ENCODE measurements at places on chromosomes 7 and 10.

DNA sequence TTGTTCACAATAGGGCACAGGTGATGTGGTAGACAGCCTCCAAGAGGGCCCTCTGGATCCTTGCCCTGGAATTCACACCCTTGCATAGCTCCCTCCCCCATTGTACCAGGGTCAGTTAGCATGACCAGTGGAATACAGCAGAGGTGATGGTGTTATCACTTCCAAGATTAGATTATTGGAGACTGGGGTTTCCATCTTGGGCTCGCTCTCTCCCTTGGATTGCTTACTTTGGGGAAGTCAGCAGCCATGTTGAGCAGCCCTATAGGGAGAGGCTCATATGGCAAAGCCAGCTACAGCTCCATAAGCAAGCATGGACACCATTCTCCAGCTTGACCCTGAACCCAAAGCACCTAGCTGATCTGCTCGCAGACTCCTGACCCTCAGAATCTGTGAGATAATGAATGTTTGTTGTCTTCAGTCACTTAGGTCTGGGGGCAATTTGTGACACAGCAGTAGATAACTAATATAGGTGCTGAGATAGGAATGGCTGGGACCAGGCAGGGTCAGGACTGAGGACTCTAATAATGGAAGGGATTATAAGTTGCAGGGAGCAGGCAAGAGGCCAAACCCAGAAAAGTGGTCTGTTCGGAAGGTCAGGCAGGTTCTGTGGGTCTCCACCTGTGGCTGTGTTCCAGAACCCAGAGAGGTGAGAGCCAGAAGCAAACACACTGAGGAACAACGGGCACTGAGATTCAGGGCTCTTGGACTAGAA lies 22.9 kb downstream of the TBXAS1 start:
- DNase-seq: no peak

GRCh38 chr10:128814782-128815181 lies 652.3 kb upstream of the MGMT start:
- no peak for DNase-seq

- DNase-seq: no peak
Measured at GRCh38 chr10:128943111-128943510, 523.9 kb upstream of the MGMT start.

GRCh38 chr10:86953747-86954680 lies 3.4 kb downstream of the MMRN2 start:
- DNase-seq: no peak

GRCh38 chr7:14691597-14692203 lies 210.9 kb downstream of the DGKB start:
- peak; percentile 21 for DNase-seq

DNA sequence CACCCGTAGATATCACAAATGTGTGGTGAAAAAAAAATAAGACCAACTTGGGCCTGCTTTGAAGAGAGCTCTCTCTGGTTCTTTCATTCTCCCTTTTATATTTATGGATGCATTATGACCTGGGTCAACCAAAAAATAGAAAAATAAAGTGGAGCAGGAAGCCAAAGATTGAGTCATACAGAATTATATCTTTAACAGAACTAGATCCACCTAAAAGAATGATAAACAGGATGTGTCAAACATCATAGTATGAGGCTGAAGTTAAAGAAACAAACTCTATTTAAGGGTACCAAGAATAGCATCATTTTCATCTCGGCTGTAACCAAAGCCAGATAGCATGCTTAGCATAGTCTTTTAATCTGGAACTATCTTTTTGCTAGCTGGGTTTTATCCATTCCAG lies 28.8 kb upstream of the NMT2 start:
- no peak for DNase-seq

GRCh38 chr7:91180746-91181145 lies 83.5 kb upstream of the FZD1 start:
- DNase-seq: no peak

DNA sequence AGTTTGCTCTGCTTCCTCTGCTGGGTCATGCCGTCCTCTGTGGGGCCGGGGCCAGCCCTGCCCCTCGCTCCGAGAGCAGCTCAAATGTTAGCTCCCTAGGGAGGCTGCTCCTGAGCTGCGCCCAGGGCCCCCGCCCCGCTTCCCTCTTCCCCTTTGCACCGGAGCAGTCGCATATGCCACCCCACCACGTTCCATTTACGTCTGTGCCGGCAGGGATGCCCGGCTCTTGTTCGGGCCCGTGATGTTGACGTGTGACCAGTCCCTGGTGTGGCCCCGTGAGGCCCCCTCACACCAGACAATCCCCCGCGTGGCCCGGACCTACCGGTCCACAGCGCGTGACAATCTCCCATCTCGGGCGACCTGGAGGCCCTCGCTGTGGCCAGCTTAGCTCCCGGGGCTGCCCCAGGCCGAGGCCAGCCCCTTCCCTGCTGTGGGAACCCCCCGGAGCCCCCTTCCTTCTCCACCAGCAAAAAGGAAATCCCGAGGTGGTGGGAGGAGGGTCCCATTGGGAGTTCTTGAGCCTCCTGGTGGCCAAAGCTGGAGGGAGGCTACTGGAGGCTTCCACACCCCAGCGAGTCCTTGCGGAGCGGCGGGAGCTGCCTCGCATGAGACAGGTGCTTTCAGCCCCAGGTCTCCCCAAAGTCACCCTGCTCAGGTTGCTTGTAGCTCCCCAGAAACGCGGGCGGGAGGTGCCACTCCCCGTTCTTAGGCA lies 15.2 kb downstream of the FAM20C start:
- no peak for DNase-seq

- no peak for DNase-seq
Measured at GRCh38 chr7:65820287-65820950, 52.5 kb upstream of the VKORC1L1 start.

DNA sequence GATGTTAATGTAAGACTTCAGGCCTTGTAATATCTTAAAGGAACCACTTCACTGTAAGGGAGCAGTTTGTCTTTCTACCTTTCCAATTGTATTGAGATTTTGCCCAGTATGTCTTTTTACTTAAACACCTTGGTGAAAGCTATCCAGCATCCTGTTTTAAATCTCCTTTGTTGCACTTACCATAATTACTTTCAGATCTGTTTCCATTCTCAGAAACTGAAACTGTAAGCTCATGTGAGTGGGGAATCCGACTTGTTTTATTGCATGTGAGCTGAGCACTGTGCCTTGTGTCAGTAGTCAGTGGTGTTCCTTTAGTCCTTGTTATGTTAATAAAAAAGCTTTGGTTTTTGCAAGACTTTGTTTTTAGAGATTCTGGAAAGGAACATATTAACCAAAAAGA lies 42.2 kb downstream of the BMPR1A start:
- no peak for DNase-seq

- DNase-seq: no peak
Measured at GRCh38 chr7:77867537-77867865, 68.9 kb downstream of the PHTF2 start.

GRCh38 chr7:66267249-66267648 lies 62.1 kb downstream of the TPST1 start:
- DNase-seq: no peak

GRCh38 chr10:17872191-17873091 lies 63.3 kb downstream of the MRC1 start:
- DNase-seq: no peak

- no peak for DNase-seq
Measured at GRCh38 chr7:129740574-129741410, 129.3 kb downstream of the NRF1 start.

GRCh38 chr7:88202799-88203198 lies 17.0 kb downstream of the SRI start:
- no peak for DNase-seq

DNA sequence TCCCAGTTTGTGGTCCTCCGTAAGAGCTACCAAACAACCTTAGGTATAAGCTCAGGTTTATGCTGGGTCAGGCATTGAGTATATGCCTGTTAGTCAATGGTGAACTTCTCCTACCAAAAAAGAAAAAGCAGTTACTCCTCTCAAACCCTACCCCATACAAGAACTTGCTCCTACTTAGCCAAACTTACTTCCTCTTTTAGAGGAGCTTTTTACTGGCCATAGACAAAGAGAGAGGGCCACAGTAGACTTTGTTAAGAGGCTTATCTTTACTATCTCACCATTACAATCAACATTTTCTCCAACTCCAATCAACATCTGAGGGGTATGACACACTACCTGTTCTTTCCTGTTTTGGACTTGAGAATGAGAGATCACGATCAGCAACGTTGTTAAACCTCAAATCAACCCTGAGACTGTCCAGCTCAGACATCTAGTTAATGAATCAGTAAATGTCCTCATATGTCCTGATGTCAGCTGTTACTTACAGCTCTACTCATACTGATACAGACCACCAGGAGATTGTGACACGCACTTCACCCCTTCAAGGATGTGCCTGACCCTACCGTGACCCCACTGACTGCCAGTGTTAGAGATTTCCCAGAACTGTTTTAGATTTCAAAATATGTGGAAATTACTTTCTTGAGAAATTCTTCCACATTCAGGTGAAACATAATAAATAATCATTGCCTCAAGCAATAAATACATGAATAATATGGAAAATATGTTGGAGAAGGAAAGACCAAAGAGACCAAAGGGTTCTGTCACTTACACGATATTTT lies 18.4 kb upstream of the CCDC71L start:
- no peak for DNase-seq

DNA sequence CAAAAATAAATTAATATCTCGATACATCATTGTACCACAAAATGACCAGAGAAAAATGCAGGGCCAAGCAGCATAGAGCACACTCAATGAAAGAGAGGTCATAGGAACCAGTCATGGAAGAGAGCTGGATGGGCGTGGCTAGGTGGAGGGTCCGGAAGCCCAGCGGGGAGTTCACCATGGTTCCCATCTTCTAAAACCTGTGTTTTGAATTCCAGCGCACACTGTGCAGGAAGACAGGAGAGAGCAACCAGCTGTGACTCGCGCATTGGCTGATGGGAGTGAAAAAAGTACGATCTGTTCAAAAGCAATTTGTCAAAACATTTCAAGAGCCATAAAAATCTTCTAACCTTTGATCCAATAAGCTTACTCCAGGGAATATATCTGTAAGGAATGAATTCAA lies 125.2 kb upstream of the NANOS1 start:
- no peak for DNase-seq

- no peak for DNase-seq
Measured at GRCh38 chr10:124291001-124291701, 127.6 kb downstream of the OAT start.

DNA sequence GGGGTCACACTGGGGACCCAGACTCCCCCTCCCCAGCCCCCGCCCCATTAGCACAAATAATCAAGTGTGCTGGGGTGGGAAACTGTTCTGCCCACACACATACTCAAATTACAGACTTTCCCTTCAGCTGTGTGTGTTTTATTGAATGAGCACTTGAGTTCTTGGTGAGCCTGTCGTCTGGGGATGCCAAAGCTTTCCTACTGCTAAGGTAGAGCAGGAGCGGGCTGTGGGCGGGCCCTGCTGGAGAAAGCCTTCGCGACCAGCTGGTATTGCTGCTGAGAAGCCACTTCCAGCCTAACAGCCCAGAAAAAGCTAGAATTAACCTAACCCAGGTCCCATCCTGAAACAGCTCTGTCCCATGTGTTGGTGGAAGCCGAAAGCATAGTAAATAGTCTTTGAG lies 87.0 kb upstream of the KMT2E start:
- DNase-seq: no peak

- no peak for DNase-seq
Measured at GRCh38 chr7:142111499-142111898, at the start of gene MGAM2. Gene MGAM2, plus strand, starts transcription at chr7:142111718. Its CDS starts 5,156 bp downstream, at chr7:142116874.

GRCh38 chr10:28280652-28281051 lies 22.2 kb downstream of the MPP7 start:
- no peak for DNase-seq

DNA sequence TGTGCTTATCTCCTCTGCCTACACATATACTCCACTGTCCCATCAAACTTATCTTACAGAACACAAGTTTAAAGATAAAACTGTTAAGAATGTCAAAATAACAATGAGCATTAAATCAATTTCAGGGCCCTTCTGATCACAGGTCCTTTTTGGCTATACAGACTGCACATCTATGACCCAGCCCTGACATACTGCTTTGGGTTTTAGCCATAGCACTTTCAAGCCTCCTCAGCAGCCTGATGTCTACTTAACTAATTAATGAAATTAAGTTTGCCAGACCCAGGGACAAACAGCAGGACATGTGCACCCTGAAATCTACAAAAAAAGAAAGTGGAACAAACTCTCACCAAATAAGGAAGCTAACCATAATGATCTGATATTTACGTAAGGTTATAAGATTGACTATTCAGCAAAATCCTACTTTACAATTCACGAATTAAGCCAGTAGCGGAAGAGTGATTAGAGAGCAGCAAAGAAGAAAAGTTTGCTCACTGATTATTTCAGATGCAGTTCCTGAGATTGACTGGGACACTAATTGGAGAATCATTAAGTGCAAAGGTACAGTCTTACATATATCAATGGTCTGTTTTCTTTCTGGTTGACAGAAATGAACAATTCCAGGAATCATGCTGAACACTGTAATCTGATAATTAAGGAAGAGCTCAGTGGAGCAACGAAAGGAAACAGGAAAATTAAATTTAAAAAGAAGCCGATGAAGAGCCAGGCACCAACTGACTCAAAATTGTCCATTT lies 669.3 kb upstream of the LRRN3 start:
- no peak for DNase-seq

GRCh38 chr7:11952972-11953371 lies 121.0 kb upstream of the THSD7A start:
- no peak for DNase-seq

DNA sequence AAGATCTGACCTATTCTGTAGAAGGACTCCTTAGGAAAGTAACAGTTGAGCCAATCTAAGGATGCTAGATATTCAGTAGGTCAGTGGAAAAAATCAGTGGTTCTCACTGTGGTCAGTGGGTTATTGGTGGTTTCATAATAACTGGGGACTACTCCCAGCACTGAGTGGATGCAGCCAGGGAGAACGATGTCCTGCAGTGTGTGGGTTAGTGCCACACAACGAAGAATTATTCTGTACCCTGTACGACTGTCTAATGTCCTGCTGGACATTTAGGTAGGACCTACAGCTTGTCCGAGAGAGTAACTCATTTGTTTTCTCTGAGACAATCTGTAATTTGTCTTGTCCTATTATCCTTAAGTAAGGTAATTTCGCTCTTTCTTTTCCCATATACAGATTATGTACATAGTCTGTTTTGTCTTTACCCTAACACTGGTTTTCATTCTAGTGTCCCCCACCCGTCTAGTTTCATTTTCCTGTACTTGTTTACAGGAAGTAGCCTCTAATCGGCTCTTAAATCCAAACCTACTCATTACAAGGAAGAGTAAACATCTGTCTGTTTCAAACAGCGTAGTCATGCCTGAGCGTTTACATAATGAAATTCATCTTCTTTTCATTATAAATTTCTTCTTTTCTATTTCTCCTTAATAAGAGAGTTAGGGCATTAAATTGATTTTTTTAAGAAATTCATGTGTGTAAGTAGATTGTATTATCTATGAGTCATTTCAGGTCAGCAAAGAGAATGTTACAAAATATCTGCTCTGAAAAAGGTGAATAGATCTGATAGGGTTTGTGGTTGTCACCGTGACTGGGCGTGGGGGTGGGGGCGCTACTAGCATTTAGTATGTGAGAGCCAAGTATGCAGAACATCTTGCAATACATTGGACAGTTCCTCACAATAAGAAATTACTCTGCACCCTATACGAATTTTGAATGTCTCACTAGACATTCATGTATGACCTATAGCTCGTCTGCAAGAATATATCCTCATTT lies 8.3 kb upstream of the ZC3HAV1L start:
- peak; percentile 41 for DNase-seq

GRCh38 chr7:137953665-137954470 lies 48.0 kb downstream of the CREB3L2 start:
- DNase-seq: no peak

GRCh38 chr7:128116740-128117139 lies 85.5 kb upstream of the LRRC4 start:
- DNase-seq: no peak
